ENCODE measurements at places on chromosomes 1 and 21.

DNA sequence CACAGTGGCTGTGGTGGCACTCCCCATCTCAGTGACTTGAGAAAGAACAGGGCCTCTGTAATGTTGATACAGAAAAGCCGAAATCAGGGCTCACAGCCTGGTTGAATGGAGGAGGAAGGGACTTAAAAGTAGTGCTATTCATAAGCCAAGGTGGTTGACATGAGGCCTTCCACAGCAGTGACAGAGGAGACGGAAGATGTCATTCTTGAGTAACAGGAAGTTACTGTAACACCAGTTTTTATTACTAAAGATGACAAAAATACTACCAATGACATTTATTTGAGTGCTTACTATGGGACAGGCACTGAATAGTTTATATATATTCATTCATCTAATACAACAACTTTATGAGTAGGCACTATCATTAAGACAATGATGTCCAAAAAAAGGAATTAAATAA is 52.8 kb upstream of the GNG12 start:
- no peak for DNase-seq

DNA sequence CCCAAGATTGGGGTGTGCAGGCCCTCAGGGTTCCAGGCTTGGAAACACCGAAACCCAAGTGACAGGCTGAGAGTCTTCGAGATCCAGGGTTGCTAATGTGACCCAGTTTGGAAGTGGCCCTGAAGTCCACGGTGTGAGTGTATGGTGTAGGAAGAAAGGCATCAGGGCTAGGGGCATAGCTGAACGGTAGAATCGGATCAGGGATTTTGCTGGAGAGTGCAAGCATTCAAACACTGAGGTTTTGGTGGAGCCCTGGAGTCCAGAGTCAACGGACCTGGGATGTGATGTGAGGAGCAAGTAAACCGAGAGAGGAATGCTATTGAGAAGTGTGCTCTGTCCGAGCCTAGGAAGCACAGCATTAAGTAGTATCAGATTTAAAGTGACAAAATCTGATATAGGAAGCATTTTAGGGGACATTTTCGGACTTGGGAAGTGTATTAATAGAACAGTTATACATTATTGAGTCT is 958 bp downstream of the NFYC start:
- DNase-seq: no peak

- DNase-seq: no peak
Measured at GRCh38 chr21:29649406-29649814, 290.4 kb downstream of the GRIK1 start.

DNA sequence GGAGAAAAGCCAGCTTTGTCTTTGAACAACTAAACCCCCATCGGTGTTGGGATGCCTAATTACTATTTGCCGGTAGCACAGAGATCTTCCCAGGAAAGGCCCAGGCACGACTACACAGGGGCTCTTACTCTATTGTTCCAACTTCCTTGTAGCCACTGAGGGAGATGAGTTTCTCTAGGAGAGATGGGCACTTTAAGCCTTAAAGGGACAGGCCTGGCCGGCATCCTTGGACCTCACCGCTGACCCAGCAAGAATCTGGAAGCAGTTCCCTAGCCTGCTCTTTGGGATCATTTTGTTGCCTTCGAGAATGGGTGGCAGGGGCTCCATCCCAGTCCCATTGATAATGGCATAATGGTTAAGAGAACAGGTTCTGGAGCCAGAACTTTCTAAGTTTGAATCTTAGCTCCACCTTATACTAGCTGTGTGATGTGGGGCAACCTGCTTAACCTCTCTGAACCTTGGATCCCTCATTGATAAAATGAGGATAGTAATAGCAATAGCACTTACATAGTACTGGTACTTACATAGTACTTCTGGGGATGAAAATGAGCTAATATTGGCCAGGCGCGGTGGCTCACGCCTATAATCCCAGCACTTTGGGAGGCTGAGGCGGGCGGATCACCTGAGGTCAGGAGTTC is 239.1 kb upstream of the TMEM51 start:
- no peak for DNase-seq

GRCh38 chr21:36707763-36708285 is 8.9 kb downstream of the SIM2 start:
- DNase-seq: peak; percentile 62

DNA sequence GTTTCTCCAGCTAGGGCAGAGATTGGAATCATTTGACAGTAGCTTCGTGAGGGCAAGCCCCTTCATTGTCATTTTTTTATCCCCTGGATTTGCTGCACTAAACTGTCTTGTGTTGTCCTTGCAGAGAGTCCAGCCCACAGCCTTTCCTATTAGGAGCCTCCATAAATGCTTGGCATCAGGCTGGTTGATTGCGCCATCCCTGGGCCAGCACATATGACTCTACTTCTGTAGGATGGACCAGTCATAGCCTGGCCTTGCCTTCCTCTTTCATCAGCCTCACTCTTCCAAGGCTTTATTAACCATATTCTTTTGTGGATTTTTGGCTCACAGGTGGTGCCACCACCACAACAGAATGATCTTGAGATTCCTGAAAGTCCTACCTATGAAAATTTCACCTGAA is 31.4 kb downstream of the LY9 start:
- no peak for DNase-seq

DNA sequence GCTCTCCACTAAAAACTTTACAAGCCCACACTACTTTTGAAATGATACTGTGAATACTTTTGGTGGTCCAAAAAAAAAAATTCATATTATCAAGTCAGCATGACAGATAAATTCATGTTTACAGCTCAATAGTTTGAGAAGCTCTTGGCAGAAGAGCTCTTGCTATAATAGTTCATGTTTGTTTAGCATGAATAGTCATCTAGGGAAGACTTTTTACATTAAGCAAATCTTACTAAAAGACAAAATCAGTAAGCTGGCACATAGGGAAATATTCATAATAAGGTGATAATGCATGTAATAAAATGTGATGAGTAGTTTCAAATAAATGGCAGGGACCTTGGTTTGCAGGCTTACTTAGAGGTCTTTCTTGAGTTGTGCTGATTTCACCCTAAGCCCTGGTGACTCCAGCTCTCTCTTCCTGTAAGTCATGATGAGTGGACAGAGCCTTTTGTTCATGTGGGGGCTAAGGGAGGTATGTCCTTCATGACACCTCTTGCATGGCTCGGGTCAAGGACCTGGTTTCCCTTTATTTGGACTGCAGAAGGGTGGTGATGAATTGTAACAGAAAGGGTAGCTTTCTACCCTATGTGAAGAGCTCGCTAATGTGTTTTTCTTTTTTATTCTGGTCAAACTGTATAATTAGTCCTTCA is 166.7 kb downstream of the GABPA start:
- no peak for DNase-seq

DNA sequence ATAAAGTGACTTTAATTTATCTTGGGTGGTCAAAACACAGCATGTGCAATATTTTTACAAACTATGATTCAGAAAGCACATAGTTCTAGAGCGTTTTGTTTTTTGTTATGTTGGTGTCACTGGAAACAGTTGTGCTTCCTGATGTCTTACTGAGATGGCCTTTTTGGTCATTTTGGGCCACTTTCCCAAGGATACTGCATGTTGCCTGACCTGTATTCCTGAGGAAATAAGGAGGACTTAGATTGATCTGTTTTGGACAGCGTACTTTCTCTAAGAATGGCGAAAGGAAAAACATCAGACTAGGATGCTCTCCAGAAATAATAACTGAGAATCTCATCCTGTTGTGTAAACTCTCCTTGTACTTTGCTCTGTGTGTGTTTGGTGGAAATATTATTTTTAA is 451.2 kb downstream of the USP25 start:
- no peak for DNase-seq

- no peak for DNase-seq
Measured at GRCh38 chr1:195150768-195151167, 1457.5 kb downstream of the KCNT2 start.

GRCh38 chr21:30979054-30979453 is 59.2 kb downstream of the KRTAP19-8 start:
- no peak for DNase-seq

GRCh38 chr1:167206166-167206835 is 14.4 kb upstream of the POU2F1 start:
- DNase-seq: no peak
